NCI-H2029 treated with DMSO at 0.1 percent for 48 hours (cell line): ENCODE measurements at places on chromosomes 11 and 22.

DNA sequence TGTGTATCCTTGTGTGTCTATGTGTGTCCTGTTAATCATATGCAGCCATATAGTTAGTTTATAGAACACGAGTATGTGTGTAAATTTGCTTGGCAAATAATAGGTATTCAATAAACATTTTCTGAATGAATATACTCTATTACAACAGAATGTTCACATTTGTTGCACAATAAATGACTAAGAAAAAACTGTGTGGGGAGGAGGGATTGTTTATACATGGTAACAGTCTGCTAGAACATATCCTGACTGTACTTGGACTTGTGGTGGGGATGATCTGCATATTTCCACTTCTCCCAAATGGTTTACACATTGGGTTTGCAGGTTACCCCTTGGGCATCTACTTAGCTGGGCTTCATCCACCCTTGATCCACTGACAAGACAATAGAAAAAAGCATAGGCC is 194.6 kb downstream of the INSC start:
- no peak for DNase-seq

DNA sequence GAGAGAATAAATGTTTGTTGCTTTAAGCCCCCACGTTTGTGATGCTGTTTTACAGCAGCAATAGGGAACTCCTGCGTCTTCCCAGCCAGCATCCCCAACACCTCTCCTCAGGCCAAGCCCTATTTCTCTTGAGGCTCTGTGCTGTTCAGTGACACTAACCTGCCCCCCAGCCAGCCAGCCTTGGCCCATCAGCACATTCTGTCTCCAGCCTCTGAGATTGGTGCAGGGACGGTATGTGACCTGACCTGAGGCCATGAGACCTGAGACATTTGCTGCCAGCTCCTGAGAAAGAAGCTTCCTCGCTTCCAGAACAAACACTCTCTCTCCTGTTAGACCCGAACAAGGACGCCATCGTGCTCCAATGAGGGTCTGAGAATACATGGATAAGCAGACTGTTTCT is 38.5 kb upstream of the SLC35C1 start:
- DNase-seq, result no peak

GRCh38 chr22:27731621-27732020 is 69.9 kb downstream of the MN1 start:
- DNase-seq, result no peak

DNA sequence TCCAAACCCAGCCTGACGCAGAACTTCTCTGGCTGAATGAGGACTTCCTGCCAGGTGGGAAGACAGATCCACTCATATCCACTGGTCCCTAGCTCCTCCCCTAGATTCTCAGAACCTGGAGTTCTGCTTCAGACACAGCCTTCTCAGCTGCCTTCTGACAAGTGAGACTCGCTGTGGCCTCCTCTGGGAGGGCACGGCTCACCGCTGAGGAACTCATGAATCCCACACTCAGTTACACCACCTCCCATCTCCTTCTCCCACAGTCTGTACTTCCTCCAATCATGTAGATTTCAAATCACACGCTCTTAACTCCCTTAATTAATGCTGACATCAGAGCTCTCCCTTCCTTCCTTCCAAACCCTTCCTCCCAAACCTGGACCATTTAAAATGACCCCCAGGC is 86.4 kb upstream of the TMEM45B start:
- DNase-seq, result no peak

DNA sequence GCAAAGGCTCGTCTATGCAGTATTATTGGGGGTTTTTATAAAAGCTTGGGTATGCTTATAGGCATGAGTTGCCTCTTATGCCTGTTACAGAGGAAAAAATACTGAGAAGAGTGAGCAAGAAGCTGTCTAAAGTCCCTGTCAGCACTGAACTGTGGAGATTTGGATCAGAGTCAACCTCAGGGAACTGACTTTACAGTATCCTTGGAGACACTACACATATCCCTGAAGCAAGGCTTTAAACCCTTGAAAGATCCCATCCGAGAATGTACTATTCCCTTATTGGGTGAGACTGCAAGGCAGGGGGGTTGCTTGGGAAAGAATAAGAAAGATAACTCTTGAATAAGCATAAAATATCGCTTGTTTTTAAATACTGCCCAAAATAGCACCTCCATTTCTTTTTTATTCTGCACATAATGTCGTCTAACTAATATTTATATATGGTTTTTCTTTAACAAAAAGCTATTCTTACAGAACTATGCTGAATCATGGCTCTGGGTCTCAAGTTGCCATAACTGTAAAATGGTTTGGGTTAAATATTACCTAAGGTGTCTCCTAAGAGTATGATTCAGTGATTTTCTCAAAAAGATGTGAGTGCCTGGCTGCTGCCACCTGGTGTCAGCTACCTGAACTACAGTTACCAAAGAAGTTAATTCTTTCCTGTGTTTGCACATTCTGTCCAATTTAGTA is 1062.8 kb downstream of the DLG2 start:
- DNase-seq, result no peak

GRCh38 chr11:126029805-126030204 is 32.9 kb downstream of the CDON start:
- DNase-seq, result no peak

DNA sequence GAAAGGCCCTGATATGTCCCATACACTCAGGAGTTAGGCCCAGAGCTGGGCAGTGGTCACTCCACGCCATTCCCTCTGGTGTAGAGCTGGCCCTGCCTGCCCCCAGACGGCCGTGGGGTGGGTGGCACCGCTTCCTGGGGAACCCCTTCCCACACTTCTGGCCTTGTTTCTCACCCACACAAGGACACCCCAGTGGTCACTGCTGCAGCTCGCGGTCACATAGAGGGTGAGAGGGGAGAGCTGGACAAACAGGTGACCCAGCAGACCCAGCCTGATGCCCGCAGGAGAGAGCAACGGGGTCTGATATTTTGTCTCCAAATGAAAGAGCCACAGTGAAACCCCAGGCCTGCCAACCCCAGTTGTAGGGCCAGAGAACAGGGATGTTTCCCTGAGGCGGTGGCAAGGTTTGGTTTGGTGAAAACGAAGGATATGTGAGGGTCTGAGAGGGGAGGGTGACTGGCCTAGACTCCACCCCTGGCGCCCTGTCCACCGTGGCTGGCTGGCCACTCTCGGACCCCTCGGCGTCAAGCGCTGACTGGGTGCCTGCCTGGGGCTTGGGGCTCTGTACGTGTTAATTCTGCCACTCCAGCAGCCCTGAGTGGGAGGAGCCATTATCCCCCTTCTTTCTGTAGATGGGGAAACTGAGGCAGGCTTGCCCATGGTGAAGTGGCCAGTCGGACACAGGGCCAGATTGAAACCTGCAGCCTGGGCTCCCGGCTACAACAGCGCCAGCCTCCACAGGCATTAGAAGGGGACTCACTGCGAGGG is 71.0 kb upstream of the PPARA start:
- no peak for DNase-seq

- DNase-seq, result no peak
These were observed 929.0 kb downstream of the BRD1 start for GRCh38 chr22:48898524-48899250.

DNA sequence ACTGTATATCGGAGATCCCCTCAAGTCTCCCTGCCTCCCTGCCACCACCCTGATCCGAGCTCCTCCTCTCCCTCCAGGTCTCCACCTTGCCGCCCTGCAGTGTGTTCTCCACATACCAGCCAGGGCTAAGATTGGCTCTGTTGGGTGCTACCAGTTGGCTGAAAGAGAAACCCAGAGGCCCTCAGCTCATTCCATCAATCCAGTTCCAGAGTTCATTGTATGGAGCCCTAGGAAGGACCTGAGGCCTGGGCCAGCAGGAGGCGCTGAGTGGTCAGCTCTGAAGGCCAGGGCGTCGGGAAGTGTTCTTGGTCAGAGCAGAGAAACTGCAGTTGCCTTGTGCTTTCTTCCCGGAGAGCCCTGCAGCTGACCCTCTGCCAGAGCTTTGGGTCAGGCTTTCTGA is 2.2 kb upstream of the TOP3B start:
- no peak for DNase-seq
